ENCODE measurements at places on chromosomes 1 and 21.

- no peak for DNase-seq
Measured at GRCh38 chr1:199931666-199932377, 95.7 kb upstream of the NR5A2 start.

DNA sequence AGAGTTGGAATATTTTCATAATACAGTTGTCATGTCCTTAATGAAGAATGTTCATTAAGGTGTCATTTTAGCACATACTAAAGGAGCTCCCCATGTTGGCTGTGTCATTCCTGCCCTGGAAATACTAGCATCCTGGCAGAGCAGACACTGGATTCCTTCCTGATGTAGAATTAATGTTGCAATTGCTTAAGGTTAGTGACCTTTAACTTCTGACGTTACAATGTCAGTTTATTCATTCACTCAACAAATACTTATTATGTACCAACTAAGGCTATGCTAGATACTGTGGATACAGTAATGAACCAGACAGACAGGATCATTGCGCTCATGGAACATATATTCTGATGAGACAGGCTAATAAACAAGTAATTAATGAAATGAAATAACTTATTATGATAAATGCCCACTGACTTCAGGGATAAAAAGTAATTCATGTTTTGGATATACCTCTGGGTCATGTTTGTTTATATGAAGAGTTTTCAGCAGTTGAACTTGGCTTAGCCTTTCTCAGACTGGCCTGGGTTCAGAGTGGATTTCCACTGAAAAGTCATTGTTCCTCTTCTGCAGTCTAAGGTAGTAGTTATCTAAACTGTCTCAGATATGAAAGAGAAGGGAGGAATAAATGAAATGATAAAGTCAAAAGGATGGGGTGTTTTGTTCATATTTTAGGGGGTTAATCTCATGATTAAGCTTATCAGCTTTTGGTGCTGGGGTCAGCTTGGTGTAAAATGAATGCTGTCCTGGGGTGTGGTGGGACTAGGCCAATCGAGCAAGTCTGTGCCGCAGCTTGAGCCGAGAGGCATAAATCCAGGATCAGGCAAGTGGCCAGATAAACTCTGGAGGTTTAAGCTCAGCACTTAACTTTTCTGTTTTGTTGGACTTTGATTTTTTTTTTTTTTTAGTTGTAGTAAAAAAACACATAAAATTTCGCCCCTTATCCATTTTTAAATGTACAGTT is 43.3 kb upstream of the KCNQ4 start:
- DNase-seq, result no peak

DNA sequence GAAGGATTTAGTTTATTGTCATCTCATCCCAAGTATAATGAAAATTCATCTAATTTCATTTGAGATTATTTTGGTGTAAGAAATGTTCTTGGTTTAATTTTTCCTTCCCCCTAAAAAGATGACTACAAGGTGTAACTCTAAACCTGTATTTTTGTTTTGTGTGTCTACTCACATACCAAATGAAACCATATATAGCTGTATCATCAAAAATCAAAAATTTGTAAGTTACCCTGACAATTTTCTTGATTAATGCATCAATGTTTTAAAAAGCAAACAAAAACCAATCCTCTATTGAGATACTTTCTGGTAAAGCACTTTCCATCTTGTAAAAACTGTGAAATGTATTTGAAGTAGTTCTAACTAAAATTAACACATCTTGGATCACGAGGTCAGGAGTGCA is 30.8 kb downstream of the FH start:
- no peak for DNase-seq

GRCh38 chr1:11733306-11733705 is 2.6 kb upstream of the AGTRAP start:
- DNase-seq, result no peak

DNA sequence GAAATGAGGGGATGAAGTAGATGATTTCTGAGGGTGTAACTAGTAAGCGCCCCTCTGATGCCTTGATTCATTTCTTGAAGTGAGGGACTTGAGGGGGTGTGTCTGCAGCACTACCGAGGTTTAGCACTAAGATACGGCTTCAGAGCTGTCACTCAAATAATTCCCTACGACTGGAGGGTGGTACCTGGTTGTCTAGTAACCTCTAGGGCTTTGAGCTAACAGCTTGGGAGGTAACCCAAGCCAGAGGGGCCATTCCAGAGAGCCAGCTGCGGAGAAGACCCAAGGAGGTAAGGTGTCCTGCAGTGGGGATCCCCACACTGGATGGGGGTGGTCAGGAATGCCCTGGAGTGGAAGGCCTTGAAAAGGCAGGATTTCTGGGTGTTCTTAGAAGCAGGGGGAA is at the start of gene TTC24:
TSS of gene TTC24 (plus strand) at position 252 of the 400 bp plus-strand sequence. CDS start 1,642 bp downstream, outside the sequence.
- DNase-seq, result no peak

GRCh38 chr1:76867342-76868130 is at the start of gene ST6GALNAC5:
Gene ST6GALNAC5 (plus strand): TSS chr1:76867480.
- DNase-seq, result peak; percentile 17

DNA sequence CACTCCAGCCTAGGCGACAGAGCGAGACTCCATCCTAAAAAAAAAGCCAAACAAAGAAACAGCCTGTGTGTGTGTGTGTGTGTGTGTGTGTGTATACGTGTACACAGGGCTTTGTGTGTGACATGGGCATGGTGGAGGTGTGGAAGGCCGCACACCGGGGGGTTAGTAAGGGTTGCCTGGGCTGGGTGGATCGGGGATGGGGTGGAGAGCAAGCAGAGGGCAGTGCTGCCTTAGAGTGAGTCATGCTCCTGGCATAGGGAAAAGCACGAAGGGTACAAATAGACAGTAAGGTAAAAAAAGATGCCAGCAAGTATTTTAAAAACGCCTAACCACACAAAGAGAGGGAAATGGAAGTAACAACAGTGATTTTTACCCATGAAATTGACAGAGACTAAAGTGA is 6.2 kb downstream of the PRMT2 start:
- no peak for DNase-seq

DNA sequence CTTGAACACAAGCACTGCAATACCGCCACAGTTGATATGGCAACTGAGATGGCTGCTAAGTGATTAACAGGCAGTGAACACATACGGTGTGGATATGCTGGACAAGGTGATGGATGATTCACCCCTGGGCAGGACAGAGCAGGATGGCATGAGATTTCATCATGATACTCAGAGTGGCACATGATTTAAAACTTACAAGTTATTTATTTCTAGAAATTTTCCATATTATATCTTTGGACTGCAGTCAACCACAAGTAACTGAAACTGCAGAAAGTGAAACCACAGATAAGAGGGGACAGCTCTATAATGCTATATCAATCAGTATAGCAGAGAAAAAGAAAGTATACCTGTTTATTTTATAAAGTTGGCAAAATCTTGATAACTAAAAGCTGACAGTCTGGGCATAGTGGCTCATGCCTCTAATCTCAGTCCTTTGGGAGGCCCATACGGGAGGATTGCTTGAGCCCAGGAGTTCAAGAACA is 47.9 kb downstream of the PHACTR4 start:
- no peak for DNase-seq

- DNase-seq, result no peak
Measured at GRCh38 chr1:161843156-161843555, 77.0 kb downstream of the ATF6 start.

DNA sequence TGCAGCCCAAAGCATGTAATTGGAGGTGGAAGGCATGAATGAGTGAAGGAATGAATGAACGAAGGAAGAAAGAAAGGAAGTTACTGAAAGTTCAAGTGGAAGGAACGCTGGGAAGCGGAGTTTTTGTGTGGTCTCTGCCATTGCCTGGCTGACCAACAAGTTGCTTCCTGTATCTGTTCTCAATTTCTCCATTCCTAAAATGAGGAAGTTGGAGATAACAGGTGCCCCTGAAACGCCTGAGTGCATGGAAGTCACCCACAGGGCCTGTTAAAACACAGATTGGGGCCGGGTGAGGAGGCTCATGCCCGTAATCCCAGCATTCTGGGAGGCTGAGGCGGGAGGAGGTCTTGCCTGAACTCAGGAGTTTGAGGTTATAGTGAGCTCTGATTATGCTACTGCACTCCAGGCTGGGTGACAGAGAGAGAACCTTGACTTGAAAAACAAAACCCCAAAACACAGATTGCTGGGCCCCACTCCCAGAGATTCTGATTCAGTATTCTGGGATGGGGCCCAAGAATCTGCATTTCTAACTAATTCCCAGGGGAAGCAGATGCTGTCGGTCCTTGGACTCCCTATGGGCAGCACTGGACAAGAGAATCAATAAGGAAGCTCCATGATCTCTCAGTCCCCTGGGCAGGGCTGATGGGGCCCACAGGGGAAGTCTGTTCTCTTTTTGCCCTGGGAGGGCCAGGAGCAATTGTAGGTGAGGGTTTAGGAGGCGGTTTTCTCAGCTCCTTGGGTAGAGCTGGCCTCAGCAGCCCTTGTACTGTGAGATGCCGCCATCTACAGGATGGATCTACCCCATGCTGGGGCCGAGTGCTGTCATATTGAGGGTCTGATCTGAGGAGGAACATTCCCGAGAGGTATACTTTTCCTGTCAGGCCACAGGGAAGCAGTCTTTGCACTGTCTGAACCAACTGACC is 3.3 kb upstream of the CNR2 start:
- peak; percentile 53 for DNase-seq

GRCh38 chr1:159040206-159040605 is 30.5 kb downstream of the IFI16 start:
- DNase-seq, result no peak

GRCh38 chr1:94865360-94865759 is 45.2 kb downstream of the SLC44A3 start:
- no peak for DNase-seq

- DNase-seq, result no peak
Measured at GRCh38 chr21:36792505-36792967, 93.6 kb downstream of the SIM2 start.

DNA sequence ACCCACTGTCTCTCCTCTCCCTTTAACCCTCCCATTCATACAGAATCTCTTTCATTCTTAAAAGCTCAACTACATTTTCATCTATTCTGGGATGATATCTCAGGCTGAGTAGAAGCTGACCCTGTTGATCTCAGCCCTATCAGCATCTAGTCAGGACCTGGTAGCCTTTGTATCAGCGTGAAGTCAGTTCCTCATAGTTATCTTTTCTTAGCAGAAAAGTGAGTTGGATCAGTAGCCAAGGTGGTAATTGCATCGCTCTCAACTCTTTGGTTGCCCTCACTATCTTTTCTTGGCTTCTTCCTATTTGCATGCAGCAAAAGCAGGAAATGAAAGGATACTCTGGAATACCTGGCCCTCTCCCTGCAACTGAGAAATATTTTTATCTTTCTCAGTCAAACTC is 13.6 kb upstream of the GOLT1A start:
- no peak for DNase-seq

- no peak for DNase-seq
Measured at GRCh38 chr1:86471291-86471690, 2.6 kb downstream of the CLCA1 start.

DNA sequence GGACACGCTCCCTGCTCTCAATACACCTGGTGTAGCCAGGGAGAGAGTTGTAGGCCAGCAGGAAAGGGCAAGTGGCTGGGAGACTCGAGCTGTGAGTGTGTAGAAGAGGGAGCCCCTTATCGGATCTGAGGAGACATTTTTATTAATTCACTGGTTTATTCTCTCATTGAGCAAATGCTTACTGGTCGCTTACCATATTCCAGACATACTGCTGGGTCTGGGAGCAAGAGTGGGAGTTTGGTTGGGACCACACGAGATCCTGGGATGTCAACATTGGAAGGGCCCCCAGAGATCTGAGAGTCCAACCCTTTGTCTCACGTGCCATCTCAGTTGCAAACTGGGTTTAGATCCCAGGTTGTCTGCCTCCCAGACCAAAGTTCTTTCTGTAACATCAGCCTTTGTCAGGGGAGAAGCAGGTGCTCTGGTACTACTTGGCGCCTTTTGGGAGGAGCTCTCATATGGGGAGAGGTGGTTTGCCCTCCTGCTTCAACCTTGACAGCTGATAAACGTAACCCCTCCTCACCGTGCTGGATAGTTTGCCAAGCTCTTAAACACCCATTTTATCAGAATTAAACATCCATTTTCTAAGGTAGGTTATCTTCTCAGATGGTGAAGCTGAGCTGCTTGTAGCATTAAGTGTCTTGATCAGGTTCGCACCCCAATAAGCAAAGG is 742 bp downstream of the TMEM222 start:
- DNase-seq, result no peak
